T-helper 1 cell treated with Interleukin-12 subunit alpha and Interleukin-12 subunit beta and Interleukin-4 antibody, amounts not matched to agents 30 ng/mL and 1 ng/mL, for 36 hours (primary cell): ENCODE measurements at places on chromosomes 5 and 9. TPM values are rescaled to one million over a fixed set of nuclear protein-coding genes. Genes with fewer than 3 reads are reported as not detected.

The TRAF2 gene
- 80.6 and 85.0 TPM in 2 replicates for total RNA-seq

The PCA3 gene
- not detected in 2 replicates for total RNA-seq

The ADAMTS6 gene
- total RNA-seq, result 0.88 and 1.1 TPM in 2 replicates

The GHR gene
- 0.05 TPM in 1 of 2 replicates, not detected in the other for total RNA-seq

The SPATA31A7 gene
- total RNA-seq, result not detected in 2 replicates

The EIF4E1B gene
- total RNA-seq, result not detected in 2 replicates

The KCNV2 gene
- not detected in 2 replicates for total RNA-seq

The SLC25A2 gene
- total RNA-seq, result 0.44 and 0.56 TPM in 2 replicates

The PDLIM4 gene
- 0.17 and 0.74 TPM in 2 replicates for total RNA-seq

The LCN12 gene
- 3.2 and 3.8 TPM in 2 replicates for total RNA-seq

The PAEP gene
- total RNA-seq, result not detected in 2 replicates

The MLANA gene
- not detected in 2 replicates for total RNA-seq

The COL23A1 gene
- total RNA-seq, result not detected in 2 replicates

The SHOC1 gene
- not detected in 2 replicates for total RNA-seq

The FAT2 gene
- not detected in 2 replicates for total RNA-seq

The CBY3 gene
- not detected in 2 replicates for total RNA-seq

The DNAH5 gene
- total RNA-seq, result not detected in 2 replicates

The FGF18 gene
- 0.12 TPM in 1 of 2 replicates, not detected in the other for total RNA-seq

The SOHLH1 gene
- total RNA-seq, result not detected in 2 replicates

The GCNT4 gene
- total RNA-seq, result 2.2 and 2.4 TPM in 2 replicates

The PCDHA12 gene
- not detected in 2 replicates for total RNA-seq

The HRH2 gene
- 39.3 and 39.8 TPM in 2 replicates for total RNA-seq

The VDAC1 gene
- total RNA-seq, result 237 and 243 TPM in 2 replicates

The LCN15 gene
- not detected in 2 replicates for total RNA-seq

The FIBCD1 gene
- total RNA-seq, result not detected in 2 replicates

The CARTPT gene
- not detected in 2 replicates for total RNA-seq

The KIF27 gene
- total RNA-seq, result 2.1 and 4.0 TPM in 2 replicates
